ENCODE measurements at places on chromosomes 5 and 9.
A peak's percentile ranks its signal among the peaks of the same experiment; 100 is the strongest.

DNA sequence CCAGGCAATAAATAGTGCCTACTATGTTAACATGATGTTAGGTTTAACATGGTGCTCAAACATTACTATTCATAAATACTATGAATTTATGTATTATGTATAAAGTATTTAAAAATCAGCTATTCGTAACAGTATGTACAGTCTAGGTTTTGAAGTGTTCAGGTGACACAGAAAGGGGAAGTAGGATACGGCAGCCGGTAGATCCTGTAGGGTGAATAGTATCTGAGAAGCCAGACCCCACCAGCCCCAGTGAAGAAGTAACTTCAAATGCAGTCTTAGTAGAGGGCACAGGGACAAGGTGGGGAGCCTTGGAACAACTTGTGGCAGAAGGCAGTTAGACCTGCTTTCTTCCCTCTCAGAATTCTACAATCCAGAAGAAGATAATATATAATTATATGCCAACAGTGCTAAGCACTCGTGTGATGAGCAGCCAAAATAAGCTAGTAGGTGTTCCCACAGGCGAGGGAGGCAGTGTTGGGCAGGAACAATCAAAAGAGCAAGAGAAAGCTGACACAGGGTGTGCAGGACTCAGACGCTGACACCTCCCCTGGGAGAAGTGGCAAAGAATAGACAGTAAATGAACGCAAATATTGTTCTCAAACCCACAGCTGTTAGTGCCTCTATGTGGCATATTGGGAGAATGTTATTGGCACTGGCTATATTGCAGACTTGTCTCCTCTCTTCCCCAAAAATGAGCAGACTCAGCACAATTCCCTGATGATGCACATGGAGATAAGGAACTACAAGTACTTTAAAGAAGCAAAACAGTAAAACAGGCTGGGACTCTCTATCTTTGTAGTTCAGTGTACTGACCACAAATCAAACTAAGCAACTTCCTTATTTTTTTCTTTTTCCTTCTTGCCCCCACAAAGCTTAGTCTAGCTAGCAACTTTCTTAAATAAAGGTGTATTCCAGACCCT is 4.6 kb downstream of the ZNF367 start:
- no peak for DNase-seq

- DNase-seq = no peak
Observed at GRCh38 chr9:23663536-23663935, 162.5 kb downstream of the ELAVL2 start.

- DNase-seq = no peak
Observed at GRCh38 chr9:80651044-80651443, 1038.3 kb downstream of the TLE1 start.

DNA sequence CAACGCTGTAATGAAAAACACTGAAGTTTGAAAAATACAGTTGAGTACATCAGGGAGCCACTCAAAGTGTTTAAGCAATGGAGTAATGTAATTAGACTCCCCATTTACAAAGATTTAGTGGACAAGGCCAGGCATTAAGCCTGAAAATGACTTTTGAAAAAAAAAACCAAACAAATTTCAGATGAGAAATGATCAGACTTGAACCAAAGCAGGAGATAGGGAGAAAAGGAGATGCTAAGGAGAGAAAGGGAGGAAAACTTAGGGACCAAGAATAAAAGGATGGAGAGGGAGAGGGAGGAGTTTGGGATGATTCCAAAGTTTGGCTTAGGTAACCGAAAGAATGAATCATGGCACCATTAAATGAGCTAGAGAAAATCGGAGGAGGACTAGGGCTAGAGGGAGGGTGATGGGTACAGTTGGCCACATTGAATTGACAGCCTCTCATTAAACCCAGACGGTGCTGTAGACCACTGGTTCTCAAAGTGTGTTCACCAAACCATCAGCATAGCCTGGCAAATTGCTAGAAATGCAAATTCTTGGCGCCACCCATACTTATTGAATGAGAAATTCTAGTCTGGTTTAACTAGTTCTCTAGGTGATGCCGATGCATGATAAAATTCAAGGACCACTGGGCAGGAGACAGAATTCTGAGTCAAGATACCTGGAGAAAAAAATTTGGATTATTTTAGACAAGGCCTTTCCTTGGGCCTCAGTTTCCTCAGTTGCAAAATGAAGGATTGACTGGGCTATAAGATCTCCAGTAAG is 6.2 kb upstream of the CPEB4 start:
- no peak for DNase-seq

- DNase-seq = no peak
Observed at GRCh38 chr5:160088805-160089204, 30.4 kb downstream of the PWWP2A start.

DNA sequence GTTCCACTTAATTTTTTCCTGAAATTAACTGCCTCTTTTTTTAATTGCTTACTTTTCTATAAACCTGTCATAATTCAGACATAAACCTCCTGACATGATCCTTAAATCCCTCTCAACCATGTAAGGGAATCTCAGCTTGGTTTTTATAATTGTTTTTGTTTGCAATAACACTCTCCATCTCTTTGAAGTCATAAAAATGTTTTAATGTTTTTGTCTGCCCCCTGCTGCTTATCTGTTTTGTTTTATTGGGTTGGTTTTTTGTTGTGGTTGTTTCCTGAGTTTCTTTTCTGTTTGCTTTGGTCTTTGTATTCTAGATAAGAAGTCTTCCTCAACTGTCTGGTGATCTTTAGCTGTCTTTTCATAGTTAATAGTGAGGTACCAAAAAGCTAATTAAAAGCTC is 142.0 kb downstream of the CDH6 start:
- DNase-seq = no peak

GRCh38 chr9:87635656-87636501 is 90.0 kb upstream of the CTSL start:
- no peak for DNase-seq

GRCh38 chr5:143393524-143393923 is 10.0 kb downstream of the NR3C1 start:
- no peak for DNase-seq

DNA sequence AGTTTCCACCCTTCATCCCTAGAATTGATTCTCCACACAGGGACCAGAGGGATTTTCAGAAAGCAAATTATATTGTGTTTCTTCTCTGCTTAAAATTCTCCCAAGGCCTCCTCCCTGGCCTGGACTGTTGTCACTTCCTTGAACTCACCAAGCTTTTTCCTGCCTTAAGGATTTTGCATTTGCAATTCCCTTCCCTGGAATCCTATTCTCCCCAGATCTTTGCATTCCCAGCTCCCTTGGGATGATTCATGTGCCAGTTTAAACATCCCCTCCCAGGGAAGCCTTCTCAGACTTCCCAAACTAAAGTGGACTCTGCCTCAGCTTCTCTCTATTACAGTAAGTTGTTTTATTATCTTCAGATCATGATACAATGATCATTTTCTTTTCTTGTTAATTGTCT is 35.2 kb upstream of the PDE8B start:
- DNase-seq = peak; percentile 58

- DNase-seq = no peak
Observed at GRCh38 chr9:34490360-34490759, 31.8 kb downstream of the DNAI1 start.

DNA sequence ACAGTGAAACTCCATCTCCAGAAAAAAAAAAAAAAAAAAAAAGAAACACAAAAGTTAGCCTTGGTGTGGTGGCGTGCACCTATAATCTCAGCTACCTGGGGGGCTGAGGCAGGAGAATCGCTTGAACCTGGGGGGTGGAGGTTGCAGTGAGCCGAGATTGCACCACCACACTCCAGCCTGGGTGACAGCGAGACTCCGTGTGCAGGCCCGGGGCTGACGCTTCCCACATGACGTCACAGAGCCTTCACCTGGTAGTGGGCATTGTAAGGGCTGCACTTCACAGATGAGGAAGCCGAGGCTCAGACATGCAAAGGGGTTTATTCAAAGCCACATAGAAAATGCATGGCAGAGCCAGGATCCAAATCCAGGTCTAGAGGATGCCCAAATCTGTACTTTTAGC is 114.2 kb downstream of the GAPVD1 start:
- DNase-seq = no peak

- no peak for DNase-seq
Observed at GRCh38 chr5:73592551-73592950, 27.0 kb downstream of the UTP15 start.

DNA sequence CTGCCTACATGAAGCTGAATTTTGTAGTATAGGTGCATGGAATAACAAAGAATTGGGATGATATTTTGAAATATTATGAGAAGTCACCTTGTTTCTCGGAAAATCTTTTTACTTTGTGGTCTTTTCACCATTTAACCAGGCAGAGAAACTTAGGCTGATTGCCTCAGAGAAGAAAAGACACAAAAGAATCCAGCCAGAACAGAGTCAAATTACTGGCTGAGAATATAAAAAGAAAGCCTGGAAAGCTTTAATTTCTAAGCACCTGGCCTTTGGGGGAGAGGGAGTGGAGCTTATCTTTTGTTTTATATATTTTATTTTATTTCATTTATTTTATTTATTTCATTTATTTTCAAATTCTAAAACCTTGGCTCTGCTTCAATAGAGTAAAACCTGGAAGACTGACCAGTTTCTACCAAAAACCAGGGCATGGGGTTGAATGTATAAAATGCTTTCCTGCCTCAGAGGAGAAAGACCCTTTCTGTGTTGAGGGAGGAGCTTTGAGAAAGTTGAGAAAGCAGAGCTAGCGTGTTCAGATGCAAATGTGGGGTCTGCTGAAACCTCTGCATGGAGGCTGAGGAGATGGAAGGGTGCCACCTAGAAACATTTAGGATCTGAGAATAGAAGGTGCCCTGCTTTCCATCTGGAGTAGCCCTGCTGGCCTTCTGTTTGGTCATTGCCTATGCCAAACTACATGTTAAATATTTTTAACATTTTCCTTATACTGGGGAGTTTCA is 81.6 kb downstream of the NREP start:
- no peak for DNase-seq

DNA sequence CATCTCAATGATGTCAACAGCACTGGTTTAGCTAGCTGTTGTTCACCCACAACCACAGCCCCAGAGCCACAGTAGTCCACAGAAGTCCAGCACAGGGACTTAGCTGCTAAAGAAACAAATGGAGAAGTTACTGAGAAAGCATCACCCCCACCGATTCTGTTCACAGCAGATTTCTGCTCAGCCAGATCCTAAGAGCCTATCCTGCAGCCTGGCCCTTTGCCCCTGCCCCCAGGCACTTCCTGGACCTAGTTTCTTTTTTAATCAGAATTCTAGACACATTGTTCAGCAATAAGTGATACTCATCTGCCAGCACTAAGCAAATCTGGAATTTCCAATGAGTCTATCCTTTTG is 7.4 kb downstream of the B4GALT1 start:
- no peak for DNase-seq

DNA sequence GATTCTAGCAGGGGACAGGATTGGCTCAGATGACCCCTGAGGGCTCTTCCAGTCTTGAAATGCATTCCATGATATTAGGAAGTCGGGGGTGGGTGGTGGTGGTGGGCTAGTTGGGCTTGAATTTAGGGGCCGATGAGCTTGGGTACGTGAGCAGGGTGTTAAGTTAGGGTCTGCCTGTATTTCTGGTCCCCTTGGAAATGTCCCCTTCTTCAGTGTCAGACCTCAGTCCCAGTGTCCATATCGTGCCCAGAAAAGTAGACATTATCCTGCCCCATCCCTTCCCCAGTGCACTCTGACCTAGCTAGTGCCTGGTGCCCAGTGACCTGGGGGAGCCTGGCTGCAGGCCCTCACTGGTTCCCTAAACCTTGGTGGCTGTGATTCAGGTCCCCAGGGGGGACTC is 2.9 kb upstream of the MYOZ3 start:
- no peak for DNase-seq

DNA sequence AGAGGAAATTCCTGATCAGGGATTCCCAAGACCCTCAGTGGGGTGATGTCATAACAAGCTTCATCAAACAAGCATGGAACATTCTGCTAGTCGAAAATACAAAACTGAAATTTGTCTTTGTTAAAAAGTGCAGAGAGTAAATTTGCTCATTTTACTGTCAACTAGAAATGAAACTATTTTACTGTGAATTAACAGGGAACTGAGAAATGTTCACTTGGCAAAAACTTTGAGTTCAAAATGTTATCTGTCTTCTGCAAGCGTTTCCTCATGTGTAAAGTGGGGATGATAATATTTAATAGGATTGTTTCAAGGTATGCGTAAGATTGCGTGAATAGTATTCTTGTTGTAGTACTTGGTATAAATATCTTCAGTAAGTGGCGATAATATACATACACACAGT is 45.4 kb downstream of the ALDH1A1 start:
- DNase-seq = no peak

- no peak for DNase-seq
Observed at GRCh38 chr9:136047775-136048559, 47.1 kb downstream of the NACC2 start.

GRCh38 chr5:62778316-62779009 is 199.8 kb downstream of the LRRC70 start:
- DNase-seq = no peak

GRCh38 chr5:120516805-120517204 is 52.7 kb downstream of the PRR16 start:
- DNase-seq = no peak

GRCh38 chr9:21552244-21553170 is 70.4 kb upstream of the IFNE start:
- peak; percentile 7 for DNase-seq

DNA sequence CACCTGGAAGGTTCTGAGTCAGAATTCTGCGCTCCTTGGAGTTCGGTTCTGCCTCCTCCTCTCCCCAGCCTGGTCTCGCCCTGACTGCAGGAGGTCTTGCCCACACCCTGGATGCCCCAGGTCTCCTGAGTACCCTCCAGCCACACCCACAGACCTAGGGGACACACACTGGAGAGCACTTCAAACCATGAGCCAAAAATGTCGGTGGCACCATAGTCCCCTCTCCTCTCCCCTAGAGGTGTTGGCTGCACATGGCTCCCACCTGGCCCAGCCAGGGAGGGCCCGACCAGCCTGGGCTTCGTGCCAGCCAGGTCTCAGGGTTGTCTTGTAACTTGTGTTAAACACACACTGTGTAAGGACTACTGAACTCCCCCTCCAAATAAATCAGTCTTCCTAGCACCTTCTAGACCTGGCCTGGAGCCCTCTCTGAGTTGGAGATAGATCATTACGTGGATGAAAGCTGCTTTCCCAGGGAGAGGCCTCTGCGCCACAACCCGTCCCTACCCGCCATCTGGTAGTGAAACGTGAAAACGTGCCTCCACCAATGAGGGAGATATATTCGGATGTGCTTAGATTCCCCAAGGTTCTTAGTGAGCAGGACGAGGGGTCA is 49.9 kb upstream of the CTSL start:
- DNase-seq = no peak

DNA sequence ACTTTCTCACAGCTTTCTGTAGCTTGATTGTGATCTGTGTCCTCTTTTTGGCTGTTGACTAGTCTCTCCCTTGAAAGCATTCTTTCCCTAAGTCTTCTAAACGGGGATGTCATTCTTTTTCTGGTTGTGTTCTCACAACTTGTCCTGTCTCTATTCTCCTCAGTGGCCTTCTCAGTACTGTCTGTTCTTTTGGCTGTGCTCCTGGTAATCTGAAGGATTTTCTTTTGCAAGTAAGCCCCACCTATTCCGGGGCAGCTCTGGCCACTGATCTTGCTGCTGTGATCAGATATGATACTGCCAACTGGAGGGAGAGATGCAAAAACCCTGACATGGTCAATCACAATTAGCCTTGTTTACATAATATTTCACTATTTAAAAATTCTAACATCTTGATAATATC is 172.2 kb downstream of the CDC42SE2 start:
- DNase-seq = no peak

GRCh38 chr5:6731465-6732237 is 18.4 kb downstream of the TENT4A start:
- DNase-seq = no peak

All from mesendoderm (in vitro differentiated cells).